Right ventricle myocardium inferior (tissue), 1 donor: ENCODE measurements at places on chromosomes 16 and 17. TPM values are rescaled to one million over a fixed set of nuclear protein-coding genes. Genes with fewer than 3 reads are reported as not detected.
A peak's percentile ranks its signal among the peaks of the same experiment; 100 is the strongest.

HAS3 gene
- 0.30 TPM for total RNA-seq

SYNGR3 gene
- 0.62 TPM for total RNA-seq

CCL8 gene
- total RNA-seq, result not detected

TPPP3 gene
- 9.5 TPM for total RNA-seq

AOC2 gene
- total RNA-seq, result 0.43 TPM

TLCD3B gene
- not detected for total RNA-seq

SUZ12 gene
- 14.0 TPM for total RNA-seq

ARHGAP44 gene
- total RNA-seq, result 8.6 TPM

PTX4 gene
- not detected for total RNA-seq

GRCh38 chr16:28616636-28617035 is 6.8 kb upstream of the SULT1A1 start:
- no peak for DNase-seq

GRCh38 chr17:78585006-78585630 is 7.9 kb upstream of the DNAH17 start:
- DNase-seq, result no peak

GRCh38 chr17:38571833-38572668 is 33.7 kb downstream of the SRCIN1 start:
- DNase-seq, result peak; percentile 30

DNA sequence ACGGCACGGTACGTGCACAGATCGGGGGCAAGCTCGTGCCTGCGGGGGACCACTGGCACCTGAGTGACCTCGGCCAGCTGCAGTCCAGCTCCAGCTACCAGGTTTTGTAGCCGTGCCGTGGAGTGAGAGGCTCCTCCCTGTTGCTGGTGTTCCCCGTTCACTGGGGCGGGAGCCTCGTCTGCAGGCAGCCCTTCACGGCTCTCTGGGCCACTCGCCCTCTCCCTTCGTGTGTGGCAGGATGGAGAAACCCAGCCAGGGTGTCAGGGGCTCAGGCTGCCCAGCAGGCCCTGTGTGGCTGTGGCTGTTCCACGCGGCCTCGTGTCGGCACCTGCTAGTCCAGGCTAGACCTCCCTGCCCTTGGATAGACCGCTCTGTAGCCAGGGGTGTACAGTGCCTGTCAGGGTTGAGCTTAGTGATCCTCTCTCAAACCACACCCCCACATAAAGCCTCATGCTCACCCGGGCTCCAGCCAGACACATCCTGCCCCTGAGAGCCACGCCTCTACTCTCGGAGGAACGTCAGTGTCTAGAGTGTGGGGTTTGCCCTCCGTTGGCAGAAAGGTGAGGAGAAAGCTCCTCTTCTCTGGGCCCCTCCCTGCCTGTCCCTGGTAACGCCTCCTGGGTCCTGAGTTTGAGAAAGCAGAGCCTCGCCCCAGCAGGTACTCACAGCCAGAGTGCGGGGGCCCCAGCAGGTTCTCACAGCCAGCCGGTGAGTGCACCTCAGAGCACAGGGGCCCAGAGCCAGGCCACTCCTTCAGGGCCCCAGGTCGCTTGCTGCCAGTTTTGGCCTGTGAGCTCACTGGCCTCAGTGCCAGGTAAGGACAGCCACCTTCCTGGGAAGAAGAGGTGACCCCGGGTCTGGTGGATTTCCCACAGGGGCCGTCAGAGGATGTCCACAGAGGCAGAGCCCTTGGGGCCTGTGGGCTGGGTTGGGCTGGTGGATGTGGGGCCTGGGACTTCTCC is 27.7 kb downstream of the NME3 start:
- no peak for DNase-seq

DNA sequence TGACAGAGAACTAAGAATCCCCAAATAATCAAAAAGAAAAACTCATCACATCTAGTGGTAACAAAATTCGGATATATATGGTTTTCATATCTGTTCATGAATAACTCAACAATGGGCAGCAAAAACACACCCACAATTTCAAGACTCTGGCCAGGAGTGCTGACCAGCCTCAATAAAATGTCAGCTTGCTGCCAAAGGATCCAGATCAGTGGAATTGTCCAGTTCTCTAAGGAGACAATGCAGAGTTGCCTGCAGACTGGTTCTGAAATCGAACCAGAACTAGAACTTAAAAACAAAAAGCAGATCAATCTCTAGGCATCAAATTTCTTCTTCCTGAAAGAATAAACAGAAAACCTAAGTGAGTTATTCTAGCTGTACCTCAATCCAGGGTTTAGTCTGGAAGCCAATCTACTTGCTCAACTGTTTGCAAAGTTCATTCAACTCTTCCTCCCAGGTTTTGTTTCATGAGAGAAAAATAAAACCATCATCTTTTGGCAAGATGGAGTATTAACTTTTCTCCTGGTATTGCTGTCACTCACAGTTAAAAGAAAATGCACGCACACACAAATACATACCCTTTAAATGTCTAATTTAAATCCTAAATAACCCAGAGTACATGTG is 61.0 kb downstream of the CFDP1 start:
- no peak for DNase-seq

DNA sequence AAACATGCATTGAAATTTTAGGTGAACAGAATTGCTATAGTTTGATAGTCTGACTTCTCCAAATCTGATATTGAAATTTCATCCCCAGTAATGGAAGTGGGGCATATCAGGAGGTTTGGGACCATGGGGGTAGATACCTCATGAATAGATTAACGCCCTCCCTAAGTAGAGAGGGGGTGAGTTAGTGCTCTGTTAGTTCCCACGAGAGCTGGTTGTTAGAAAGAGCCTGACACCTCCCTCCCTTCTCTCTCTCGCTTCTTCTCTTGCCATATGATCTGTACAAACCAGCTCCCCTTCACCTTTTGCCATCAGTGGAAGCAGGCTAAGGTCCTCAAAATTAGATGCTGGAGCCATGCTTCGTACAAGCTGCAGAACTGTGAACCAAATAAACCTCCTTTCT is 78.8 kb downstream of the BRIP1 start:
- no peak for DNase-seq

DNA sequence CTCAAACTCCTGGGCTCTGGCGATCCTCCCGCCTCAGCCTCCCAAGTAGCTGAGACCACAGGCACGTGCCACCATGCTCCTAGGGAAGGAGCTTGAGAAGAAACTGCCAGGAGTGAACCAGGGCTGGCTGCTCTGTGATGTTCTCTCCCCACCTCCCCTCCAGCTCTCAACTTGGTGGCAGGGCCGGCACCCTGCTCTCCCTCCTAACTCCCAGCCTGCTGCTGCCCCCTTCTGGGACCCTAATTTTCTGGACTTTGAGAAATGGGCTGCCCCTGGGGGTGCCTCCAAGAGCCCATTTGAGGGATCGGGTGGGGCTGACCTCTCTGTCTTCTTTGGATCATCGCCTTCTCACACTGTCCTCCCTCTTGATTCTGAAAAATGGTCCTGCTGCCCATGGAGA is 14.9 kb upstream of the STAT3 start:
- DNase-seq, result no peak

GRCh38 chr16:67277999-67278772 is 1.1 kb upstream of the PLEKHG4 start:
- no peak for DNase-seq

- no peak for DNase-seq
Measured at GRCh38 chr17:61469474-61469873, 17.3 kb downstream of the TBX4 start.
